Dermis blood vessel endothelial cell (primary cell): ENCODE measurements at places on chromosomes 16 and 17.

- no peak for DNase-seq
These were observed 18.5 kb upstream of the TOB1 start for GRCh38 chr17:50884439-50885311.

DNA sequence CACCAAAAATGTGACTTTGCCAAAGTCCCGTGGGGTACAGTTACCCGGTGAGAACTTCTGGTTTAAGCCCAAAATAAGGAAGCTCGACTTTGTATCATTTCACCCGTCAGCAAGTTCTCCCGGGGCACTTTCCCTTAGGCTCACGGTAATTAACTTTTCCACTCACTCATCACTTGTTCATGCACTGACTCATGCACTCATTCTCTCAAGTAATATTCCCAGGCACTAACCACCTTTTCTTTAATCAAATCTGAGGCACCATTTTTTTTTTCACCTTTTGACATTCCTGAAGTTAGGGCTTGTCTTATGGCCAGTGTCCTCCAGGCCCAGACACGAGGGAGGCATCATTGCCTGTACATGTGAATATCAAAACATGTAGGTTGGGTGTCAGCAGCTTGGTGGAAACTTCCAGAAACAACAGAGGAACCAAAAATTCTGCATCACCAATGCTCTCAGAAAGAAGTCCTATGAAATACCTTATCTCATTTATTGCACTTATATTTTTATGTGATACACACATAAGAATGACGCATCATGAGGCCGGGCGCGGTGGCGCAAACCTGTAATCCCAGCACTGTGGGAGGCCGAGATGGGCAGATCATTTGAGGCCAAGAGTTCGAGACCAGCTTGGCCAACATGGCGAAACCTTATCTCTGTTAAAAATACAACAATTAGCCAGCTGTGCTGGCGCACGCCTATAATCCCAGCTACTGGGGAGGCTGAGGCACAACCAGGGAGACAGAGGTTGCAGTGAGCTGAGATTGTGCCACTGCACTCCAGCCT is 36.1 kb upstream of the ATP2C2 start:
- no peak for DNase-seq

DNA sequence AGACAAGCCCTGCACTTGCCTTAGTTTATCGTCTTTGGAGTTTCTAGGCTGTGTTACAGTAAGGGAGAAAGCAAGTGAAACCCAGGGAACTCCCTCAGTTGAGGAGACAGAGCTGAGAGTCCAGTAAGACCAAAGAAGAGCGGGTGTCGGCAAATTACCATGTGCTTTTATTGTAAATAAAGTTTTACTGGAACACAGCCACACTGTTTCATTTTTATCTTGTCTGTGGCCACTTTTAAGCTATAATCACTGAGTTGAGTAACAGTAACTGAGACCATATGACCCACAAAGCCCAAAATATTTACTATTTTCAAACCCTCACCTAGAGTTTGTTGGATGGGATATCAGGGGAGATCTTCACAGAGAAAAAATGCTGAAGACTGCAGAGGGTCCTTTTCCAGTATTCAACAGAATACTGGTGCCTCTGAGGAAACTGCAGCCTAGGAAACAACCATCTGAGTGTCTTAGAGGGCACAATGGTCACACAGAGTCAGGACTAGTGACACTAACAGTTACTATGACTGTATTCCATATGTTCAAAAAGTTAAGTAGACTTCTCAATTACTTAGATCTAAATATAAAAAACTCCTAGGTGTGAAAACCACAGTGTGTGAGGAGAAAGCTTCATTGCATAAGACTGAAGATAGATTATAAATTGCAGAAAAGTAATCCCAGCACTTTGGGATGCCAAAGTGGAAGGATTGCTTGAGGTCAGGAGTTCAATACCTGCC is 351.1 kb upstream of the TBX2 start:
- DNase-seq: no peak

- DNase-seq: no peak
These were observed 43.5 kb downstream of the PHKB start for GRCh38 chr16:47504599-47504998.

DNA sequence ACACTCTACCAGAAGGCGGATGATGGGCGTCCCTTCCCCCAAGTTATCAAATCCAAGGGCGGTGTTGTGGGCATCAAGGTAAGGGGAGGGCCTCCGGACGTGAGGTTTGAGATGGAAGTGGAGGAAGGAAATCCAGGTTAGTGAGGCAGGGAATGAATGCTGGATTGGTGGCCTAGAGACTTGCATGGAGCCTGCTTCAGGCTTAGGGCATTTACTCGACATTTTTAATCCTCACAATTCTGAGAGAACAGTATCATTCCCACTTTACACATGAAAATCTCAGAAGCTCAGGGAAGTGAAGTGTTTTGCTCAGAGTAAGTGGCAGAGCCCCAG is 2.0 kb downstream of the ALDOA start:
- DNase-seq: no peak

DNA sequence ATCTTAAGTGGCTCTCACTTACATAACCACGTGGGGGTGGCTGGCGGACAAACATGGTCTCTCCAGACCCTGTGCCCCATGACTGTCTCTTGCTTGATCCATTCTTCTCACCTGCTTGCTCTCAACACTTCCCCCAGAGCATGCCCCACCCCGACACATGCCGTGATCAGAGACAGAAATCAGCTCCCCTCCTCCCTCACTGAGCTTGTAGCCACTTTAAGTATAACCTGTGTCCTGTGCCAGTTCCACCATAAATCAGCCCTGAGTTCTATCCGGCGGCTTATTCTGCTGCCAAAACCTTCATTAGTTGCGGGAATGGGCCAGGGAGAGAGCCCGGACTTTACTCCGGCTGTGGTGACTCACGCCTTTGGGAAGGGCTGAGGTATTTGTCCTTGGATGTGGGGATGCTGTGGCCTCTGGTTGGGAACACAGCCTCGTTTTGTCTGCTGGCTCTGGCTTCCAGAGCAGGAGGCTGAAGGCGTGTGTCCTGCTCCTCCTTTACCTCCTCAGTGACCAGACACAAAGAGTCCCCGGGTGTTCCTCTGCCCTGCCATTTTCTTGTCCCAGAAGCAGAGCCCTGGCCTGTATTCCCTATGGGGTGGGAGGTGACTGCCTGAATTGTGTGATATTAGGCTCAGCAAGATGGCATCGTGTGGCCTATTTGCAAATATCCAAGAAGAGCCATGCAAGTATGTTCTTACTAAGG is 21.1 kb downstream of the ANKRD40 start:
- DNase-seq: peak; percentile 62

DNA sequence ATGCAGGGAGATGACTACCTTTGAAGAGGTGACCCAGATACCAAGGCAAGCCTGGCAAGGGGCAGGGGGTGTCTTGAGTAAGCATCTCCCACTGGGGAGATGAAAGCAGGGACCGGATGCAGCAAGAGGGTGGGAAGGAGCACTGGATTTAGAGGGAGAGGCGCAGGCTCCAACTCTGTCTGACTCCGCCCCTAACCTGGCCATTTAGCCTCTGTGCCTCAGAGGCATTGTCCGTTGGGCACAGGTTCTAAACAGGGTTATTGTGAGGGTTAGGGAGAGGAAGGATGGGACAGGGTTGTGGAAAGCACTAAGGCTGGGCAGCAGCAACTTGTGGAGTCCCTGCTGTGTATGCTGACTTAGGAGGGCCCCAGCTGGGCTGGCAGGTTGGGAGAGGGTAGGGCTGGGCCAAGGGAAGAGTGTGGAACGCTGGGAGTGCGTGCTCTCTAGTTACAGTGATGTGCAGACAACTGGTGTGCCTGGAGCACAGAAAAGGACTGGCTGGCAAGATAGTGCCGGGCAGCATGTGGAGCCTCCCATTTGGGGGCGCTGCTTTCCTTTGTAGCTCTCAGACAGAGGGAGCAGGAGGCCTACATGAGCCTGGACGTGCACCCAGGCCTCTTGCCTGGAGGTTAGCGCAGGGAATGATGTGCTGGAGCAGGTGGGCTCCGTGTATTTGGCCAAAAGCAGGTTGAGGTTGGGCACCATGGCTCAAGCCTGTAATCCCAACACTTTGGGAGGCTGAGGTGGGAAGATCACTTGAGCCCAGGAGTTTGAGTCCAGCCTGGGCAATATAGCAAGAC is 26.2 kb downstream of the TBX2 start:
- no peak for DNase-seq

GRCh38 chr16:82368041-82368440 is 198.0 kb upstream of the MPHOSPH6 start:
- DNase-seq: peak; percentile 67

- peak; percentile 40 for DNase-seq
These were observed 10.0 kb downstream of the TNFAIP1 start for GRCh38 chr17:28345419-28346198.

DNA sequence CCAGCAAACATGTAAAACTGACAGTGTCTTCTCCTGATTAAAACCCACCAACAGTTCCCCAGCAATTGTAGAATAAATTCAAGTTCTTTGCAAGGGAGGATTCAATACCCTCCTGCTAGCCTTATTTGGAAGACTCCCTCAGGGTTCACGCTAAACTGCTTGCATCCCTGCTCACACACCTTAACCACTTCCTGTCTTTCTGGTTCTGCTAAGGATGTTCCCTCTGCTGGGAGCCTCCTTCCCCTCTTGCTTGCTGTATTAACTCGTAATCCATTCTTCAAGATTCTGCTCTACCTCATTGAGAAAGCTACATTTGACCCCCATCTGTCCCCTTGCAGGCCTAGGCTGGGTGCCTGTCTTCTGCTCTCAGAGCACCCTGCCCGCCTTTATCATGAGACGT is 2.3 kb upstream of the SHISA6 start:
- no peak for DNase-seq

- no peak for DNase-seq
These were observed 96.8 kb downstream of the GSG1L start for GRCh38 chr16:27966756-27967155.

DNA sequence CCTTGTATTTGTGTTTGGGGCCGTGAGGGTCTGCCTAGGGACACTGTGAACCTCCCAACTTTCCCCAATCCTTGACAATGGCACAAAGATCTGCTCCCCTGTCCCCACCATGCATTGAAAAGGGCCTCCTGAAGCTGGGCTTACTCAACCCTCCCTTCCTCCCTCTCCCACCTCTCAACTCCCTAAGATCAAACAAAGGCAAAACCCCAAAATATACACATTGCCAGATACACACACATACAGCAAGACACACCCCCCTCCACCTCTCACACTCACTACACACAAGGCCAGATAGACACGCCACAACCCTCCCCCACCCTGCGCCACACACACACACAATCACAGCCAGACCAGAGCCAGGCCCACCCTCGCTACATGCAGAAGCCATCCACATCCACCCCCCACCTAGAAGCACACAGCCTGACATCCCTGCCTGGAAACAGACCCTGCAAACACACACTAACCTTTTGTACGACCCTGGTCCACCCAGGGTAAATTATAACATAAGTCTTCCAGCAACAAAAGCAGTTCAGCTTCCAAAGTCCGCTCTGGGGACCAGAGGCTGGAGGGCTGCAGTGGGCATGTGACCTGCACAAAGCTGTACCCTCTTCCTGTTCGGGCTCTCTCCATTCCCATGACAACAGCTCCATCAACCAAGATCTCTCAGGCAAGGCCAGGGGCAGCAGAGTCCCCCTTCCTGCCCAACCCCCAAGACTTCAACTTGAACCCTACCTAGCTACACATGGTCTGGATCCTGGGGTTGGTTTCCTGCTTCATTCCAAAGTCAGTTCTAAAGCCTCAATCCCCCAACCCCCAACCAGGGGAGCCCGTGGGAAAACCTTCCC is 1.9 kb downstream of the PCGF2 start:
- no peak for DNase-seq

DNA sequence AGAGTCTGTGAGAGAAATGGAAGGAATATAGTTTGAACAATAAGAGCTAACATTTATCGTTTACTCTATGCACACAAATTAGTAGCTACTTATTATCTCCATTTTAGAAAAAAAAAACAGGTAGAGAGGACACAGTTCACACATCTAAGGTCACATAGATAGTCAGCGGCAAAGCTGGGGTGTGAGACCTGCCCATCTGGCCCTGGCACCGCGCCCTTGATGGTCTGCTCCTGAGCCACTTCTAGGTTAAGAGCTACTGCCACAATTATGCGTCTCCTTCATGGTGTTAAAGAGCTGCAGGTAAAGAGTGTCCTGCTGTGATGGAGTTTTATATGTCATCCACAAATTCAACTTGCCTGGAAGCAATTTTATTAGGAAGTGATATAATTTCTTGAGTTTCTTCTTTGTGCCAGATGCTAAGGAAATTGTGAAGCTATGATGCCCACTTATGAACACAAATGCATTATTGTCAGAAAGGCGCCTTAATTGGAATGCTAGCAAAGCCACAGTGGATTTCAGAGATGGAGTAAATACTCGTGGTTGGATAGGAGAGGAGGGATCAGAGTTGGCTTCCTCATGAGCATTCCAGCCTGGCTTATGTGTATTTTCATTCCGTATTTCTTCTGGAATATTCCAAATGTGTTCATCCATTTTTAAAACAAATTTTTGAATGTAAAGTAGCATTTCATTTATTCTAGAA is 21.3 kb upstream of the MFSD6L start:
- no peak for DNase-seq

DNA sequence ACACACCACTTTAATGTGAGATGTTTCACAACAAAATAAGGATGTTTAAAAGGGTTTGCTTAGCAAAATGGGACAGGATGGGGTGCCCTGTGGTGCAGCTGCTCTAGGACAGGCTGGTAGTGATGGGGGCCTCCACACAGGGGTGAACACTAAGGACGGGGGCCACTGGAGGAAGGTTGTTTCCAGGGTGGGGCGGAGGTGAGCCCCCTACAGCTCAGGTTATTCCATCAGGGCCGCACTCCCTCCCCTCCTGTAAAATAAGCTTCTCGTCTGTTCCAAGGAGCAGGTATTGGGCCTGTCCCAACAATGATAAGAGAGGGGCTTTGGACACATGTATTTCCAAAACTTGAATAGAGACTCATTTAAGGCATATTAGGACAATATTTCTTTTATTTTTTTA is 1.9 kb upstream of the HEXD start:
- DNase-seq: no peak

DNA sequence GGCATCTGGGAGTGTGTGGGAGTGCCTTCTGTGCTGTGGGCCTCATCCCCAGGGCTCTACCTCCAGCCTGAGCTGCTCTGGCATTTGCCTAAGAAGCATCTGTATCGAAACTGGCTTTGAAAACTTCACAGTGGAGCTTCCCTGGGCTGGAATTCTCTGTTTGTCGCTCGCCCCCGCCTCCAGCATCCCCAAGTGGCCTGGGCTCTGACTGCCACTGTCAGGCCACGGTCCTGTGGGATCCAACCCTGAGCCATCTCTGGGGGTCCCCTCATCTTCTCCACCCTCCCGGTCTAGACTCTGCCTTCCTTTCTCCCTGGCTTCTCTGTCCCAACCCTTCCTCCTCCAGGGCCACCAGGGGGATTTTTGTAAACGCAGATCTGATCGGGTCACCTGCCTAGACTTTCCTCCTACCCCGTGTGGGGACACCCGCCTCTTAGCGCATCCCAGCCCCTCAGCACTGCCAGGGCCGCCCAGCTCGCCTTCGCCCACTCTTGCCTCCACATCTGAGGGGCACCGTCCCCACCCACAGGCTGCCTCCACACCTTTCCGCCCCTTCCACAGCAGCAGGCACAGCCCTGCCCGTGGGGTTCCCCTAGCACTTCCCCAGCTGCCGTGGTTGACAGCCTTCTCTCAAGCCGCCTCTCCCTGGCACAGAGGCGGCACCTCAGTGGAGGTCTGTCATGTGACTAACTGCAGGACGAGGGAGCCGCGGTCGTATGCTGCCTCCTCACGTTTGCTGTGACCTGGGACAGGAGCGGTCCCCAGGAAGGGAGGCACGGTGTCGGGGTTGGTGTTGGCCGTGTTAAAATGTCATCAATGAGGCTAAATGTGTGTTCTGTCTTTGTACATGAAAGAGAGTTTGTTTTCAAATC is 12.0 kb downstream of the TBC1D24 start:
- peak; percentile 27 for DNase-seq
